Stimulated activated CD8-positive, alpha-beta memory T cell treated with anti-CD3 and anti-CD28 coated beads, Interleukin-2, amount 100 ng/mL, for 48 hours (primary cell): ENCODE measurements at places on chromosomes 6 and 20.

DNA sequence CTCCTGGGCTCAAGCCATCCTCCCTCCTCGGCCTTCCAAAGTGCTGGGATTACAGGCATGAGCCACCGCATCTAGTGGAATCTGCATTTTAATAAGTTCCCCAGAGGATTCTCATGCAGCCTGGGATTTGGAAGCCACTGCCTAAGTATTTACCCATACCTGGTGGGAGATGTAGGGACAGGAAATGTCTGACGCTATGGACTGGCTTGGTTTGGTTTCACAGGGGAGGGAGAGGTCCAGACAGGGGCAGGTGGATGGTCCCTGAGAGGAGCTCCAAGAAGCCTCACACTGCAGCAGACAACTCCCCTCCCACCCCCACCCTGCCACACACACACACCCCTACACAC is 4.4 kb downstream of the VSTM2L start:
- DNase-seq: no peak

DNA sequence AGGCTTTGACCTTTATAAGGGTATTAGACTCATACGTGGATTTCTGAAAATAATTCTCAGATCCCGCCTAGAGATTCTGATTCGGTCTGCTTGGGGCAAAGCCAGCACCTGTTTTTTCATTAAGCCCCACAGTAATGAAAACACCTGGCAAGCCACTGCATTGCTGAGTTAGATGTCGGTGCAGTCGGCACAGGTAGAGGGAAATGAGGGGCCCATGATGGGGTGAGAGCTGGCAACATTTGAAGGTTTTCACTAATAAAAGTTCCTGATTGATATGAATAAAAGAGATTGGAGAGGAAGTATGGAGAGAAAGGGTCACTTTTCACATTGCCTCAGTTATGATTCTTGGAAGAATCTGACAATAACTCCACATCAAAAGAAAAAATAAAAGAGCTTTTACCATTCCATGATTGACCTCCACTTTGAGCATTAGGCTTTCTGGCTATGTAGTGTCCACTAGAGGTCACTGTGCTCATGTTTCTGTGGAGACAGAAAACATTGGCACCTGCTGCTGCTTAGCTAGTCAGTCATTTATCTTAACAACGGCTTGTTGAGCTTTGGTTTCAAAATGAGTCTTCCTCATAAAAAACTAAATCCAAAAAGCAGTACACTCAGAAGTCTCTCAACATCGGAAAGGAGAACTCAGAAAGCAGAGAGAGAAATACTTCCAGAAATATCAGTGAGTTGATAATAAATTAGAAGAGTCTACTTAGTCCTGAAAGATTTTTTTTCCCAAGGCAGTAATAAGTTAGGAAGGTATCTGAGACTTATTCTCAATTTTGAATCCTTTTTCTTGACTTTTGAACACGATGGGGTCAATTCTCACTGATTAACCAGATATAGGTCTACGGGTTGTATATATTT is 53.3 kb upstream of the KLHL31 start:
- DNase-seq: no peak

- no peak for DNase-seq
These were observed 4.8 kb downstream of the BMP7 start for GRCh38 chr20:57261457-57262251.

GRCh38 chr20:2983508-2983907 is 59.9 kb upstream of the GNRH2 start:
- no peak for DNase-seq

GRCh38 chr6:97977084-97977483 is 694.1 kb upstream of the MMS22L start:
- no peak for DNase-seq

DNA sequence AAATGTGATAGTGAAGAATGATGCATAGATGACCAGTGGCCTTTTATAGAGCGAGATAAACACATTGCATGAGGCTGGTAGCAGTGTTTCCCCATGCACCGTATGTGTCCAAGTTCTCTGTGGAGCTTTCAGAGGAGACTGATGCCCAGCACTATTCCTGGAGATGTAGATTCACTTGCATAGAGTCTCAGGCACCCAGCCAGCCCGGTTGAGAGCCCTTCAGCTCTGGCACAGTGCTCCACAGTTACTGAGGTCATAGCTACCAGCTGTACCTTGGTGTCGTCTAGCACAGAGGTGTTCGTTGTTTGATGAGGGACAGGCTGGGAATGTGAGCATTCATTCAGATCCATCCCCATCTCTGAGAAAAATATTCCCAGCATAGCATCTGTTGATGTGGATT is 328.9 kb downstream of the FARS2 start:
- DNase-seq: no peak

GRCh38 chr20:11564491-11564890 is 353.2 kb upstream of the BTBD3 start:
- no peak for DNase-seq

DNA sequence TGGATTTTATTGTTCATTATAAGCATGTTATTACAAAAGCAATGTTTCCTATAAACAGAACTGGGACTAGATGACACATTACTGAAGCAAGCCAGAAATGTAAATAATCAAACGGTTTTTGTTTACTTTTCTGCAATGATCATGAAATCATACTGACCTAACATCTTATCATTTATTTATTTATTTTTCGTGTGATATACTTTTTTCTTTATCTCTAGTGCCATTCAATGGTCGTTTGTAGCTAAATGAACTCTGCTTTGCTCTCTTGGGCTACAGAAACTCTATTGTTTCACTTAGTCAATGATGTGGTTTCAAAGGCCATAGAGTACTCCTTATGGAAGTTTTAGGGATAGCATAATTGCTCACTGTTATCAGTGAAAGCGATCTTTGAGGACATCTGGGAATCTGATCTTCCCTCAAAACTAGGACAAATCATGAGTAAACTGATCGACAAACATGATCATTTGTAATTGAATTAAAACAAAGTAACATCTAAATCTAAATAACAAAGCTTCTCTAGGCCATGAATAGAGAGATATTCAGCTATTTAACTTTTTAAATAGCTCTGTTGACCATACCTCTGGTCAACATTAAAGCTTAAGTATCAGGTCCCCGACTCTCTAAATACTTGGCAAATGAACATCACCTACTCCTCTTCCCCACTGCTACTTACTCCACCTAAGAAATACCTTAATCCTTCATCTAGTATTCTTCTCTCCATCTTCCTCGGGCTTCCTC is 933.4 kb downstream of the TFAP2A start:
- DNase-seq: no peak

GRCh38 chr6:5141046-5141445 is 55.9 kb downstream of the PPP1R3G start:
- no peak for DNase-seq

DNA sequence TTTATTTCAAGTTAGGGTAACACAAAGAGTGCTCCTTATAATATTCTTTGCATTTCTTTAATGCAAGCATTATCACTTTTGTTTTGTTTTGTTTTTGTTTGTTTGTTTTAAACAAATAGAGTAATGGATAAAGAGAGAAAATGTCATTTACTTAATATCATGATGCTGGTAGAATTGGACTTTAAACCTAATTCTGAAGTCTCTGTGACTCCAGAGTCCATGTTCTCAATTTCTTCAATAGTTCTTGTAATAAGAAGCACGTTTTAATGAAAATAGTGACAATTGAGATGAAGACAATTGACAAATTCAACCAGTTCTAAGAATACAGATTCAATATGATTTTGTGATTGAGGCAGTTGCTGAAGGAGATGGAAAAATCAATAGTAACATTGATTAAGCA is 30.3 kb upstream of the MANEA start:
- DNase-seq: no peak

DNA sequence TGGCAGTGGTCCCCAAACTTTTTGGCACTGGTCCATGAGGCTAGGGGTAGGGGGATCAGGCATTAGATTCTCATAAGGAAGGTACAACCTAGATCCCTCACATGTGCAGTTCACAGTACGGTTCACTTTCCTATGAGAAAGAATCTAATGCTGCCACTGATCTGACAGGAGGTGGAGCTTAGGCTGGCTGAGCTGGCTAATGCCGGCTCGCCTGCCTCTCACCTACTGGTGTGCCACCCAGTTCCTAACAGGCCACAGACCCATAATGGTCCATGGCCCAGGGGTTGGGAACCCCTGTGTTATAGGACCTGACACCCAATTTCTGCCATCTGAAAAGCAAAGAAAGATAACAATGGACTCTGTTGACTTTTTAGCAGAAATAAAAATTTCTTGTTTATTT is 199.6 kb downstream of the GMPR start:
- no peak for DNase-seq

- no peak for DNase-seq
These were observed 71.3 kb downstream of the ATXN1 start for GRCh38 chr6:16689788-16690607.

GRCh38 chr6:70673601-70674000 is 5.9 kb downstream of the SMAP1 start:
- no peak for DNase-seq

- no peak for DNase-seq
These were observed 331.5 kb upstream of the NOX3 start for GRCh38 chr6:155787168-155787567.
